T-helper 1 cell treated with Interleukin-12 subunit alpha and Interleukin-12 subunit beta and Interleukin-4 antibody, amounts not matched to agents 30 ng/mL and 1 ng/mL, for 36 hours (primary cell): ENCODE measurements at places on chromosomes 1 and 21. TPM values are rescaled to one million over a fixed set of nuclear protein-coding genes. Genes with fewer than 3 reads are reported as not detected.

PGLYRP4 gene
- total RNA-seq: not detected in 2 replicates

VANGL2 gene
- total RNA-seq: not detected in 2 replicates

HENMT1 gene
- total RNA-seq: 17.8 and 22.7 TPM in 2 replicates

CD1B gene
- not detected in 2 replicates for total RNA-seq

UMODL1 gene
- total RNA-seq: 0.12 TPM in 1 of 2 replicates, not detected in the other

ZNF648 gene
- total RNA-seq: not detected in 2 replicates
